ENCODE measurements at places on chromosomes 4 and X. TPM values are rescaled to one million over a fixed set of nuclear protein-coding genes. Genes with fewer than 3 reads are reported as not detected.

DNA sequence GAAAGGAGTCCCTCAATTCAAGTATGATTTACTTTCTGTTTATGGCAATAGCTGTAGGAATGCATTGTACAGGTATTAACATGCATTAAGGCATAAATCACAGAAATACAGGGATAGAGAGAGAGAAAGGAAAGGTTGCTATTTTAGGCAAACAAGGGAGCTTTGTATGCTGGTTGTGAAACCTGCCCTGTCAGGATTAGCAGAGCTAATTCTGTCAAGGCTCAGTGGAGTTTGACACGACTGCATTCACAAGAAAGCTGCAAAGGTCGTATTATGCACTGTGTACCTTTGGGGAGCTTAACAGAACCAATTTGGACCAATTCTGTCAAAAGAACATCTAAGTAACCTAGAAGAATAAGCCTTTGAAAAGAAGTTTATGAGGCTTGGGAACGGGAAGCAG lies 239.3 kb downstream of the GRIA2 start:
- no peak for DNase-seq

- DNase-seq = peak; percentile 17
Observed at GRCh38 chr4:70667740-70668535, 1.6 kb upstream of the JCHAIN start.

- DNase-seq = no peak
Observed at GRCh38 chrX:41128955-41129354, 43.7 kb downstream of the USP9X start.

GRCh38 chrX:44931441-44931973 lies 58.5 kb downstream of the KDM6A start:
- no peak for DNase-seq

DNA sequence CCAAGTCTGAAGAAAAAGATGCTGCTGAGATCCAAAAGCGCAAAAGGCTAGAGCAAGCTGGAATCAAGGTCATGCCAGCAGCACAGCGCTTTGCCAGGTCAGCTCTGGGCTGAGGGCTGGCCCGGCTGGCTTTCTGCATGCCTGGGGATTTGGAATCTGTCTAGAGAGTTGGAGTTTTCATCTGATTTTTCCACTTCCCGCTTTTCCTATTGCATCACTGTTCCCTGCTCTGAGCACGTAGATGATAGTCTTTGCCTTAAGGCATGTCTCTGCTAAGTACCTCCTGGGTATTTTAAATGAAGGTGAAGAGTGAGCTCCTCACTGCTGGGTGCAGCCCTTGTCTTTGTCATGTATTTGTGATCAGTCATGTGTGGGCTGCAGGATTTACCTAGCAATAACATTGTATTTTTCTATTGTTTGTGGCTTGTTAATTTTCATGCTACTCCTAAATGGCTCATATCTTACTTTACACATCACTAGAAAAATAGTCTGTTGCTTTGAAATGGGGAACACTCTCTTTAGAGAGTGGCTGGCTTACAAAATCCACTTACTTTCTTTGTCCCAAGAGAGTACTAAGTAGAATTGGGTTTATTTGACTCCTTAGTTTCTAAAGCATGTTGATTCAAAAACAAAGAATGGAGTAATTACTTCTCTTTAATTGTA lies 82.8 kb downstream of the LIMCH1 start:
- no peak for DNase-seq

DNA sequence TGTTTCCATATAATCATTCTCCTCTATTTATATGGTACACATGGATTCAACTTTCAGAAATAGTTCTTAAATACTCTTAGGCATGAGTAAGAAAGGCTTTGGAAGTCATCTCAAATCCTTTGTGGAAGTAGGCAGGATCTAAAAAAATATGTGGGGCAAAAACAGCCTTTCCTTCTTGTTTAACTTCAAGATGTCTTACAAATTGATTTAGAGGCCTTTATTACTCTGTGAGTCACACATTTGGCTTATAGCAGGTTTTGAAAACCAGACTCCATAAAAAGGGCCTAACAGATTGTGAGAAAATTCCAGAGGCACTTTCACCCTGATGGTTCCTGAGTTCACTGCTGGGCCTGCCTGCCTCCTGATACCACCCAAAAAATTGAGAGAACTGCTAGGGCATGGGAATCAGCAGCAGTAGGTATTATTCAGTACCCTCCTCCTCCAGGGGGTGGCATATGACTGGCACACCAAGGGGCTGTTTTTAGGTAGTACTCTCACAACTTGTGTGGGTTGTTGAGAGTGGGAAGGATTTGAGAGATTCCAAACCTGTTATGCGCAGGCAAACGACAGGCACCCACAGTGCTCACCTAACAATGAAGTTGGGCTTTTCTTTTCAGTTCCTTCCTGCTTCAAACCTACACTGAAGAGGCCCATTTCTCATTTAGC lies 162.7 kb upstream of the MBNL3 start:
- peak; percentile 32 for DNase-seq

DNA sequence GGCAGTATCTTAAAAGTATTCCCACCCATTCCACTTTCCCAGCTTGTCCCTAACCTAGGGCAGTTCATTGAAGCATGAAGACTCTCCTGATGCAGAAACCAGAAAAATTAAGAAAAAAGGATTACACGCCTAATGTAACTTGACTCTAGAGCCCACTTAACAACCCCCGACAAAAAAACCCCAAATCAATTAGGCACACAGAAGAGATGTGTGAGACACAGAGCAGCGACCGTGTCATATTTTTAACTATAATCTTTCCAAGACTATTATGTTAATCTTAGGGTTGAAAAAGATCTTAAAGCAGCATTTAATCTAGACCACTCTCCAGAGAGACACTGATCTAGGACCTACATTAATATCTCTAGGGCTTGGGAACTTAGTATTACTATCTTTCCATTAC lies 1.3 kb downstream of the YTHDC1 start:
- DNase-seq = no peak

GRCh38 chr4:70570796-70571195 lies 21.3 kb upstream of the AMBN start:
- DNase-seq = no peak

DNA sequence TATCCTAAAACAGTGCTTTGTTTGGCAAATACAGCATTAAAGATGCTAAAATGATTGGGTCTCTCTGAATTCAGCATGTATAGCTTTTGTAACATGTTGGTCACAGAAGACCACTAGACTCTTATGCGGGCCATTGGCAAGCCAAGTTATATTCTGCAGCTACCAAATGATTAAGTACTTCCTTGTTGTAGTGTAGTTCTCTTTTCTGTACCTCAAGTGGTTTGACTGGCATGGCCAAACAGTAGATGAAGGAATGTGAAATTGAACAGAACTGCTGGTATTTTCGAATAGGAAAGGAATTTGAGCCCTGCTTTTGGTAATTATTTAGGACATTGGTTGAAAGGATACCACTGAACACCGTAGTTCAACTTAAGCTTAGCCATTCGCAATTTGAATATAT lies 193.9 kb upstream of the GPC4 start:
- no peak for DNase-seq

DNA sequence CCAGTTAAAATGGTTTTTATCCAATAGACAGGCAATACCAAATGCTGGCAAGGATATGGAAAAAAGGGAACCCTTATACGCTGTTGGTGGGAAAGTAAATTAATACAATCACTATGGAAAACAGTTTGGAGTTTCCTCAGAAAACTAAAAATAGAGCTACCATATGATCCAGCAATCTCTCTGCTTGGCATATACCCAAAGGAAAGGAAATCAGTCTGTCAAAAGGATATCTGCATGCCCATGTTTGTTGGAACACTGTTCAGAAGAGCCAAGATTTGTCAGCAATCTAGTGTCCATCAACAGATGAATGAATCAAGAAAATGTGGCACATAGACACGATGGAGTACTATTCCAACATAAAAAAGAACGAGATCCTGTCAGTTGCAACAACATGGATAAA lies 91.0 kb upstream of the SH3RF1 start:
- DNase-seq = no peak

GRCh38 chrX:128931071-128931470 lies 592.2 kb downstream of the SMARCA1 start:
- no peak for DNase-seq

POU4F2 gene
- not detected for polyA plus RNA-seq

CPE gene
- 20.2 TPM for polyA plus RNA-seq

EXOC1L gene
- polyA plus RNA-seq = not detected

GAGE12E gene
- not detected for polyA plus RNA-seq

FNIP2 gene
- 11.7 TPM for polyA plus RNA-seq

MAGEB17 gene
- 0.06 TPM for polyA plus RNA-seq

Data from fibroblast of lung (primary cell).